ENCODE measurements at places on chromosomes 7 and 10.

DNA sequence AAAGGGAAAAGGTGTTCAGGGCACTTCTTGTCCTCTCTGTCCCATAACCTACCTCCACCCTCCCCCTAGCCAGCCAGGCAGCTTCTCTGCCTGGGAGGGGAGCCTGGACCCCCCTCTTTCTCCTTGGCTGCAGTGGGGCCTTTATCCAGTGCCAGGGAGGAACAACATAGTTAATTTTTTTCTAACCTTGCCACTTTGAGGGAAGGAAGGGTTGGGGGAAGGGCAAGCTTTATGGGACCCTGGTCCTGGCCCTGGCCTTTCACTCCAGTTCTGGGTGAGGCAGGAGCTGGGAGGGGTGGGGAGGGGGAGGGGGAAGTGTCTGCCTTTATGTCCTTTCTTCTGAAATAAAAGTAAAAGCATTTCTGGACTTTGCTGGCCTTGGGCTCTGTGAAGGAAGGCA is 4.5 kb downstream of the VGF start:
- no peak for DNase-seq

- DNase-seq = no peak
These were observed 183.2 kb upstream of the NEBL start for GRCh38 chr10:21080261-21080660.

DNA sequence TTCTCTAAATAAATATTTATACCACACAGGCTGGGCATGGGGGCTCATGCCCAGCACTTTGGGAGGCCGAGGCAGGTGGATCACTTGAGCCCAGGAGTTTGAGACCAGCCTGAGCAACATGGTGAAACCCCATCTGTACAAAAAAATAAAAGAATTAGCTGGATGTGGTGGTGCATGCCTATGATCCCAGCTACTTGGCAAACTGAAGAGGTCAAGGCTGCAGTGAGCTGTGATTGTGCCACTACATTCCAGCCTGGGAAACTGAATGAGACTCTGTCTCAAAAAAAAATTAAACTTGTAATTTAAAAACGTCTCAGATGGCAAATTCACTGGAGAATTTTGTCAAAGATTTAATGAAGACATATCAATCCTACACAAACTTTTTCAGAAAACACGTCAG is 277.6 kb upstream of the BMPER start:
- no peak for DNase-seq

DNA sequence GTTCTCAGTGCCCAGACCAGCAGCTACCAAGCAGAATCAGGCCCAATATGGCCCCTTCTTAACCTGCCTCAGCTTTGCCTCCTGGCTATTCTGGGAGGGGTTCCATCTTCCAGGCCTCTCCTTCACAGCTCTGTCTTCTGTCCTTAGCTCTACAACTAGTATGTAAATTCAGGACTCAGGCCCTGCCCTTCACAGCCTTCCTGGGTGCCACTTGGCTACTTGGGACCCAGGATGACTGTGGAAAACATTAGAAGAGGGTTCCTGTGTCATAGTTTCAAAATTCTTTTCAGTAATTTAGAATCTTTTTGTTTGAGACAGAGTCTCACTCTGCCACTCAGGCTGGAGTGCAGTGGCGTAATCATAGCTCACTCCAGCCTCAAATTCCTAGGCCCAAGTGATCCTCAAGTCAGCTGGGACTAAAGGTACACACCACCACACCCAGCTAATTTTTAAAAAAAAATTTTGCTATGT is 33.2 kb upstream of the PAPSS2 start:
- no peak for DNase-seq

GRCh38 chr7:17940951-17941431 is 697 bp upstream of the SNX13 start:
- no peak for DNase-seq

Measured in omental fat pad (tissue), 4 donors.